ENCODE measurements at places on chromosomes 16 and 17.

DNA sequence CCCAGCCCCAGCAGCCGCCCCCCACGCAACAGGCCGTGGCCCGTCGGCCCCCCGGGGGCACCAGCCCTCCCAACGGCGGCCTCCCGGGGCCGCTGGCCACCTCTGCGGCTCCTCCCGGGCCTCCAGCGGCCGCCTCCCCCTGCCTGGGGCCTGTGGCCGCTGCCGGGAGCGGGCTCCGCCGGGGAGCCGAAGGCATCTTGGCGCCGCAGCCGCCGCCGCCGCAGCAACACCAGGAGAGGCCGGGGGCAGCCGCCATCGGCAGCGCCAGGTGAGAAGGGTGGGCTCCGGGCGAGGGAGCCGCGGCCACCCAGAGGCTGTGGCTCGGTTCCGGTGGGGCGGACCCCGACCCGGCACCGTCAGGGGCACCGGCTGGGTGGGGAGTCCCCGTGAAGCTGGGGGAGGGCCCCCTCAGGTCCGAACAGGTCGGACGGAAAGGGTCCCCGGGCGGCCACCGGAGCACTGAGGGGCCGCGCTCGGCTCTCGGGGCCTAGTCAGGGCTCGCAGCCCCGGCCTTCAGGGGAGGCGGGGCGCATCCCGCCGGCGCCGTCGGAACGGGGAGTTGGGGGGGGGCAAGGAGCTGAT, 583 bp downstream of the ATXN2L start:
- DNase-seq: no peak

GRCh38 chr16:73066927-73067670, 19.2 kb upstream of the ZFHX3 start:
- DNase-seq: no peak

GRCh38 chr17:64174686-64175456, 44.9 kb upstream of the ERN1 start:
- DNase-seq: no peak

GRCh38 chr16:56231-56927, 2.8 kb downstream of the SNRNP25 start:
- DNase-seq: no peak

- DNase-seq: no peak
Observed at GRCh38 chr17:35679007-35679682, 52.3 kb upstream of the RASL10B start.

DNA sequence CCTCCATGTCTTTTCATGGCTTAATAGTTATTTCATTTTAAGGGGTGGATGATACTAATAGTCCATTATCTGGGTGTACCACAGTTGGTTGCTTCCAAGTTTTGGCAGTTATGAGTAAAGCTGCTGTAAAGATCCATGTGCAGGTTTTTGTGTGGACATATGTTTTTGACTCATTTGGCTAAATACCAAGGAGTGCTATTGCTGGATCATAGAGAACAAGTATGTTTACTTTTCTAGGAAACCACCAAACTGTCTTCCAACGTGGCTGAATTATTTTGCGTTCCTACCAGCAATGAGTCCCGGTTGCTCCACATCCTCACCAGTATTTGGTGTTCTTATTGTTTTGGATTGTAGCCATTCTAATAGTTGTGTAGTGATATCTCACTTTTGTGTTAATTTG, 181.9 kb downstream of the SPECC1 start:
- no peak for DNase-seq

- DNase-seq: no peak
Observed at GRCh38 chr17:82256242-82256885, 17.1 kb downstream of the CSNK1D start.

DNA sequence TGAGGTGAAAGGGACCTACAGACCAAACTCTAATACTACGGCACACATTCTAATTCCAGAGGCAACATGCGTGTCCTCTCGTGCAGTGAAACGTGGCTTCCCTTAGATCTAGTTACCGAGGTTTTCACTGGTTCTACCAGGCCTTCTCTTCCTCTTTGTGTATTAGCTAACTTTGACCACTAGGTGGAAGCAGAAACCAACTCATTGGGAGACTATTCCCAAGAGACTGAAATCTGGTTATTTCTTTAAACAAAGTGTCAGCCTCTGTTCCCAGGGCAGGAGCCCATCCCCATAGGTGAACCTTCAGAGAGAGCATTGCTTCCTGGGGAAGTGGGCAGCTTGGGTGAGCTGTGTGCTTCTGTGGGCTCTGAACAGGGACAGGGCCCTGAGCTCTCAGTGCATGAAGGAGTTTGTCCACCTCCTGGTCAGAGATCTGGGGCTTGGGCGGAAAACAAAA, 19.7 kb upstream of the RCVRN start:
- peak; percentile 64 for DNase-seq

GRCh38 chr17:36948717-36949460, at the start of gene AATF:
AATF (plus strand) TSS chr17:36948954; CDS start chr17:36949126, 172 bp downstream.
- DNase-seq: no peak

Measured in iPS DF 6.9 (cell line).